Activated T-cell treated with anti-CD3 and anti-CD28 coated beads, Interleukin-2, amount 50 U/mL, for 24 hours (primary cell): ENCODE measurements at places on chromosomes 11 and 22.

- DNase-seq: no peak
Observed at GRCh38 chr11:61273178-61274078, 21.7 kb downstream of the VWCE start.

DNA sequence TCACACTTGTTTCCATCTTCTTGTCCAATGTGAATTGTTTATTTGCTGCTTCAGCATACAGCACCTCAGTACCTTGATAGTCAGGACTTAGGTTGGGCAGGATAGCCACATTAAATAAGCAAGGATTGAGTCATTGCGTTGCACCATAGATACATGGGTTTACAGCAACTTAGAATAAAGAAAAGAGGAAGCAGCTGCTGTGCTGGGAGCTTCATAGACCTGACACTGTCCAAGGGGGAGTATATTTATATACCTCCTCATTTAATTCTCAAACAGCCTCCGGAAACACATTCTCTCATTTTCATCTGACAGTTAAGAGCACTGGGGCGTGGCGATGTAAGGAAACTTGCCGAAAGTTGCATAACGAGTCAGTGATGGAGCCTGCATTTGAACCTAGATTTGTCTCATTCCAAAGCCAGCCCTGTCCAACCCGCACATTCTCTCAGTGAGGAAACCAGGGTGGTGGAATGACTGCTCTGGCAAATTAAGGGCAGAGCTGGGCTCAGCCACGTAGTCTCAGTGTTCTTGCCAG, 42.2 kb downstream of the UBASH3B start:
- DNase-seq: no peak

GRCh38 chr11:92702805-92703448, 266.5 kb upstream of the MTNR1B start:
- DNase-seq: no peak

- no peak for DNase-seq
Observed at GRCh38 chr11:10751581-10751940, 515 bp downstream of the CTR9 start.

DNA sequence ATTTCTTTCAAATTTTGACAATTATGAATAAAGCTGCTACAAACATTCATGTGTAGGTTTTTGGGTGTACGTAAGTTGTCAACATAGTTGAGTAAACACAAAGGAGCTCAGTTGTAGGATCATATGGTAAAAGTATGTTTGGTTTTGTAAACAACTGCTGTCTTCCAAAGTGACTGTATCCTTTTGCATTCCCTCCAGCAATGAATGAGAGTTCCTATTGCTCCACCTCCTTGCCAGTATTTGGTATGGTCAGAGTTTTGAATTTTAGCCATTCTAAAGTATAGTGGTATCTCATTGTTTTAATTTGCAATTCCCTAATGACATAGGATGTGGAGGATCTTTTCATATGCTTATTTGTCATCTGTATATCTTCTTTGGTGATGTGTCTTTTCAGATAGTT, 28.0 kb upstream of the PHOX2A start:
- no peak for DNase-seq

GRCh38 chr11:80593648-80594374, 1153.0 kb upstream of the TENM4 start:
- DNase-seq: no peak

DNA sequence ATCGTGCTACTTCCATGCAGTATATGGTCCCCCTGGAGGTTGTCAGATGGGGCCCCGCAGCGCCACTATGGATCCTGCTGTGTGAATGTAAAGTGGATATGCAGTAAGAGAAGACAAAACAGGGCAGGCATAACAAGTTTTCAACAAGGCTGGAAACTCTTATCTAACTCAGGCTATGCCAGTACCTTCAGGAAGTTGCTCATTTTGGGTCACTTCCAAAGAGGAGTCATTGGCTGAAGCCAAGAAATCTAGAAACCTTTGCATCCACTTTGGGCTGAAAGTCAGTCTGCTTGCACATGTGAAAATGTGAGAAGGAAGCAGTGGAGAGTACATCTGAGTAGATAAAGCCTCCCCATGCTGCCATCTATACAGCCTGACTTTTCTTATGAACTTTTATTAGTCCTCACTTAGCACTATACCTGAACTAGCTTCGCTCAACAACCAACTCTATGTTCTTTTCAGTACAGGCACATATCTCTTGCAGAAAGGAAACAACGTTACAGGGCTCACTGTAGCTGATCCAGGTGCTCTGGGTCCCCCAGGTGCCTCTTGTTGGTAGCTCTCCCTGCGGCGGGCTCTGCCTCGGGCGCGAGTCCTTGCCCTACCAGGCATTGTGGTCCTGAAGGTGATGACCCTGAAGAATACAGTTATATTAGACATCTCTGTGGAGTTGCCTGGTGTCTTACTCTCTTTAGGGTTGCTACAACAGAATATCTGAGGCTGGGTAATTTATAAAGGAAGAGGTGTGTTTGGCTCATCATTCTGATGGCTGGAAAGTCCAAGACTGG, 12.4 kb downstream of the PIWIL3 start:
- DNase-seq: no peak

DNA sequence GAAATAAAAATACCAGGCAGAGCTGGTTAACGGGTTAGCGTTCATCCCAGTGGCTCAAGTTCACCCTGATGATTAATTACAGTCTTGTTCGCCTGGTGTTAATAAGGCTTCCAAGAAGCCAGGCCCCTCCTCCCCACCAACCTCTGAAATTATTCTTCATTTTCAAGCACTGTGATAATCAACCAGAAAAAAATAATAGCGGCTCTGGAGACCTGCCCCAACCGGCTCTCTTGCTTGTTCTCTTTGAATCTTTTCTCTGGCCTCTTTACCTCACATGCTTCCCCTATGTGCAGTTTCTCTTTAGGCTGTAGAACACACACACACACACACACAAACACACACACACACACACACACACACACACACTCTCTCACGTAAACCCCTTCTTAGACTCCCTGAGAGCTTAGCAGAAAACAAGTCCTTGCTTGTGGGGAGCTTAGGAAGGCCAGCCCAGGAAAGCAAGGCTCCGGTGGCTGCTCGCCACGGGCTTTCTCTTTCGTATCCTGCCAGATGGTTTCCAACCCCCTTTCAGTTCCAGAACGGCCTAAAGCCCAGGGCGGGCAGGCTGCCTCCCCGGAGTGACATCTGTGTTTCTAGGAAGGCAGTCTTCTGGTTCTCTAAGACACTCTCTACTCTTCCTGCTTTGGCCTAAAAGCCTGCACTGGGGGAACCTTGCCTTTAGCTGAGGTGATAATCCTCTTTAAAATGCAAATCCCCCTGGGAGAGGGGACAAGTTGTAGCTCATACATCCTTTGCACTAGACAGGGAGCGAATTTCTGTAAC, 106.4 kb upstream of the SESN3 start:
- DNase-seq: peak; percentile 64

GRCh38 chr11:126098204-126098769, 35.6 kb upstream of the CDON start:
- DNase-seq: no peak

- no peak for DNase-seq
Observed at GRCh38 chr11:110185599-110185998, 92.4 kb downstream of the ZC3H12C start.

- DNase-seq: no peak
Observed at GRCh38 chr11:94128291-94128745, 323 bp upstream of the PANX1 start.

DNA sequence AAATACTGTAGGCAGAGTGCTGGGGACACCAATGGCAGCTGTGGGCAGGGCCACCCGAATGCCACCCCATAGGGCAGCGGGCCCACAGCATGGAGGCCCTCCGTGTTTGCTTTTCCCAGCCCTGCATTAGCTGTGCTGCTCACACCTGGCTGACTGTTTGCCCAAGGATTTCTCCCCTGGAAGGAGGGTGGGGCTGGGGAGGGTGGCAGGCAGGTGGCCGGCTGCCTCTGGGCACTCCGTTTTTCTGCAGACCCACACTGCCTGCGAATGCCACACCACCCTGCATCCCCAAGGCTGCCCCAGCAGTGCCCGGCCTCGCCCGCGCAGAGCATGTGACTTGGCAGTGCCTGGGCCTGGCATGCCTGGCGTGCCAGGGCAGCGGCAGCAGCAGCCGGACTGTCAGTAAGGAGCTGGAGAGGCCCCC, 19.6 kb downstream of the DAGLA start:
- no peak for DNase-seq

GRCh38 chr11:33214187-33214586, 43.0 kb upstream of the HIPK3 start:
- DNase-seq: no peak

DNA sequence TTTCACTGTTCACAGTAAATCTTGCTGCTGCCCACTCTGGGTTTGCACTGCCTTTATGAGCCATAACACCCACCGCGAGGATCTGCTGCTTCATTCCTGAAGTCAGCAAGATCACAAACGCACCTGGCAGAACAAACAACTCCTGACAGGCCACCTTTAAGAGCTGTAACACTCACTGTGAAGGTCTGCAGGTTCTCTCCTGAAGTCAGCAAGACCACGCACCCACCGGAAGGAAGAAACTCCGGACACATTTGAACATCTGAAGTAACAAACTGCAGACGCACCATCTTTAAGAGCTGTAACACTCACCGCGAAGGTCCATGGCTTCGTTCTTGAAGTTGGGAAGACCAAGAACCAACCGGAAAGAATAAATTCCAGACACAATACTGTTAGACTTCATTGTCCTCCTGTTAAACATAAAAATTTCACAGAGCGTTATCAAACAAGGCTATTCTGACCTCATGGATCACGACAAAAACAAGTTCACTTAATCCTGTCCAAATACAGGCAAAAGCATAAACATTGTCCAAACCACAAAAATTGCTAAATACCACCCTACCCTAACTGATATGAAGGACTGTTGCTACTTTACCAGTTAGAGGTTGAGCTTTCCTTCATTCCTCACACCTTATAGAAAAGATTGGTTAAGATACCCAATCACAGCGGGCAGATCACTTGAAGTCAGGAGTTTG, 3.0 kb upstream of the CCDC117 start:
- no peak for DNase-seq

GRCh38 chr11:34356913-34357700, 703 bp downstream of the ABTB2 start:
- peak; percentile 75 for DNase-seq

- DNase-seq: no peak
Observed at GRCh38 chr22:27387561-27387960, 414.0 kb downstream of the MN1 start.
